ENCODE measurements at places on chromosomes 7 and 10.

DNA sequence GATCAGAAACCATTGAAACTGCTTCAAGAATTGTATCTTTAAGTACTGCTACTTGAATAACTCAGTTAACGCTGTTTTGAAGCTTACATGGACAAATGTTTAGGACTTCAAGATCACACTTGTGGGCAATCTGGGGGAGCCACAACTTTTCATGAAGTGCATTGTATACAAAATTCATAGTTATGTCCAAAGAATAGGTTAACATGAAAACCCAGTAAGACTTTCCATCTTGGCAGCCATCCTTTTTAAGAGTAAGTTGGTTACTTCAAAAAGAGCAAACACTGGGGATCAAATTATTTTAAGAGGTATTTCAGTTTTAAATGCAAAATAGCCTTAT, 14.7 kb downstream of the HNRNPA2B1 start:
- no peak for DNase-seq

- DNase-seq, result no peak
Observed at GRCh38 chr7:98307971-98308466, 26.5 kb downstream of the BRI3 start.

DNA sequence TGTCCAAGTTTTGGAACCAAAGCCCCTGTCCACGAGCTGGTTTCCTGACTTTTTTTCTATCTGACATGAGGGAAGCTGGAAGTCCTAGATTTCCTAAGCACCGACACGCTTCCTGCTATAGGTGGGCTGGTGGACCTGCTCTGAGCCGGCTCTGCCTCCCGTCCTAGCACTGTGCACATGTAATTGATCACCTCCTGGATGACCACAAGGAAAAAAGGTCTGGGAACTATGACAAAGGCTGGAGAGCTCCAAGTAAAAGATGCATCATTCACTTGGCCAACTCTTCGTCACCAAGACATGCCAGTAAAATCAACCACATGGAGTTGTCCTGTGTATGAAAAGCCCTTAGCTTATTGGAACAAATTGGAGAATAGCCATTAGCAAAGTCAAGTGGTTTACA, 104.8 kb downstream of the ITIH5 start:
- no peak for DNase-seq

DNA sequence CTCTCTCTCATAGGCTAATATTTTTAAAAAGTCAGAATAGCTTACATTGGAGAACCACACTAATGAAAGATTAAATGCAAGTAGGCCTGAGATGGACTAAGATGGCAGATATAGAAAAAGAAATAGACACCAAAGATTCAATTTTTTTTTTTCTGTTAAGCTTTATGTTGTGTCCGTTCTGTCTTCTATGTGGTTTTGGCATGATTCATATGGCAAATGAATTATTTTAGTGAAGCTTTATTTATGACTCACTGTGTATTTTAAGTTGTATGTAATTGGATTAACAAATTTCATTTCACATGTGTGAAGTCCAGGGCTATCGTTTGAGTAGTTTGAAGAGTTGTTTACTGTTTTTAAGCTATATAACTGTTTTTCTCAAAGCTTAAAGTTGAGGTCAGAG, 214.8 kb downstream of the CAMK1D start:
- no peak for DNase-seq

- no peak for DNase-seq
Observed at GRCh38 chr7:18521236-18521589, 25.7 kb downstream of the HDAC9 start.

- DNase-seq, result no peak
Observed at GRCh38 chr7:117024811-117025210, 71.5 kb downstream of the ST7 start.

DNA sequence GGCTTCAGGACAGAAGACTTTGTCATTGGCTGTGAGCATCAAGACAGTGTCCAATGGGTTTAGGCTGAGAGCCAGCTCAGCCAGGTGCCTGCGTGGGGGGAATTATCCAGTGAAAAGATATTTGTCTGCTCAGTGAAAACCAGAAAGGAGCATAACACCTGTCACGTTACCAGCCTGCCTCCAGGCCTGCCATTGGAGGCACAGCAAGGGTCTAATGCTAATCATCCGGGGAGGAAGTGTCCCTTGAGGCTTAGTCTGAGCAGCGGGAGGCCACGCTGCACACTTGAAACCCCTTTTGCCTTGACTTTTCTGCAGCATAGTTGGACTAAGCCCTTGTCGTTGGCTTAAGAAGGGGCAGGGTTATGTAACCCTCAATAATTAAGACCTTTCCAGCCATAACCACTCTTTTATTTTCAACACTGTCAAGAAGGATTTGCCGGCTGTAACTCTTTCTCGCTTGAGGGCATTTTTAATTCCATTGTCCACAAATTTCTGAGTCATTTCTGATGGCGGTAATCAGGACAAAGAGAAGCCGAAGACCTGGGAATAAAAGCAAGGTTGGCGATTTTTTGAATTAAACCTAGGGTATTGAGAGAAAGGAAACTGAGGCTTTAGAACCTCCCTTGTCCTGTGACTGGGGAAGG, 639.6 kb upstream of the FOXK1 start:
- DNase-seq, result no peak

GRCh38 chr10:30233186-30233959, 115.7 kb downstream of the MTPAP start:
- no peak for DNase-seq

DNA sequence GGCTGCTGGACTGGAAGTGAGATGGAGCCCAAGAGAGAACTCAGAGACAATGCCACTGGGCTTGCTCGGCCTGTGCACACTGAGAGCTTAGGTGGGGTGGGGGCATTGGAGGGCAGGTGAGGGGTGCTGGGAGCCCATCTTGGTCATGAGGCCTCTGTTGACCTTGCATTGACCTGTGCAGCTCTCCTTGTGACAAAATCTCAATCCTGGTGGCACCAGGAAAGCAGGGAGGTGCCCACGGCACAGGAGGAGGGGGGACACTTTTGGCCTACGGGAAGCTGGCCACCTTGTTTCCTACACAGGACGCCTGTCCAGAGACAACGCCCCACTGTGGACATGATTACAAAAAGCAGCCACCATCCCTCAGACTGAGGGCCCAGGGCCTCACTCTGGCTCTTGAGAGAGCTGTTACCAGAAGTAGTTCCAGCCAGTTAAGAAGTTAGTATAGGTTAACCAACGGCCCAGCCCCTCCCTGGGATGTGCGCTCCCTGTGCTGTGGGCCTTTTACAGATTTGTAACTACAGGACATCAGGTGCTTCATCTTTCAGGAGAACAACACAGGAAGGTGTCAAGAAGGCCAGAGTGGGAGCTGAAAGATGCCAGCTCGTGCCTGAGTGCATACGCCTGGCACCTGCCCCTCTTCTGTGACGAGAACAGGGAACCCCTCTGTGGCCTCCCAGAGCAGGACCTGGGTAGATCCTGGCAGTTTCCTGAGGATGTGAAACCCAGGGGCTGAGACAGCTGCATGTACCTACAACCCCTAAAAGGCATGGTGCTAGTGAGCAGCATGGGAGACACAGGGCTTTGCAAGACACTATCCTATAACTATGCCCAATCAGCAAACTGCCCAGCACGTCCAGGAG, 10.3 kb downstream of the PKD1L1 start:
- no peak for DNase-seq

GRCh38 chr10:6669269-6669859, 89.3 kb upstream of the PRKCQ start:
- no peak for DNase-seq

DNA sequence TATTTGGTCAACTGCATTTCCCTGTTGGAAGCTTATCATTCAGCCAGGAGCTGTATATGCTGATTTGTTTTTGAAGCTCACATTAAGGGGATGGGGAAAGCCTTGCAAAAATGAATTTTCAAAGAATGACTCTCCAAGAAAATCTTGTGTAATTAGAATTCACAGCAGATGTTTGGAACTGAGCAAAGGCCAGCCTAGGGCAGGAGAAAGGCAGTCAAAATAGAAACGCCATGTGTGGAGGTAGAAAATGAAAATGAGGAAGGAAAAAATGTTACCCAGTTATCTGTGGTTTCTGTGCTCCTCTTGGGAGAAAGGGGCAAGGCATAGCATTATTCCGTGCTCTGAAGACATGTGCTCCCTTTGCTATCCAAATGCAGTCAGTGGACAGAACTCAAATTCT, 93.5 kb downstream of the NRP1 start:
- DNase-seq, result no peak

- no peak for DNase-seq
Observed at GRCh38 chr10:123165445-123166072, 11.4 kb downstream of the BUB3 start.

GRCh38 chr7:33950047-33950714, 44.8 kb downstream of the BMPER start:
- DNase-seq, result no peak

GRCh38 chr10:7003831-7004395, 406.9 kb downstream of the SFMBT2 start:
- no peak for DNase-seq

DNA sequence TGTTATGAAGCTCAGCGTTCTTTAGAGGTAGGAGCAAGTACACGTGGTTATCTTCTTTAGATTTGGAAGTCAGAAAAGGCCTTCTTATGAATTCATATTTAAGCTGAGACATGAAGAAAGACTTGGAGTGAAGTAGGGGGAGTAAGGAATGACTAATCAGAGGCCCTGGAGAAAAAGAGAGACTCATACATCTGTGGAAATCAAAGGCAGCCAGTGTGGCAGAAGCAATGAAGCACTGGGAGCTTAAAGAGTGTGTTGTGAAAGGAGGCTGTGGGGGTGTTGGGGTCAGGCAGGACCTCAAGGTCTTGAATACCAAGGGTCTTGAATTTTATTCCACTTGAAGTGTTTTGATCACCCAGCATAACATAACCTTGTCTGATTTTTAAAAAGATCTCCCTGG, 35.7 kb upstream of the FGL2 start:
- DNase-seq, result no peak

- no peak for DNase-seq
Observed at GRCh38 chr7:77903597-77903996, 105.0 kb downstream of the PHTF2 start.

- DNase-seq, result no peak
Observed at GRCh38 chr10:59432207-59432900, 70.0 kb upstream of the FAM13C start.

- no peak for DNase-seq
Observed at GRCh38 chr10:23568996-23569395, 130.1 kb downstream of the OTUD1 start.

GRCh38 chr10:12826800-12827372, 174.6 kb downstream of the CCDC3 start:
- DNase-seq, result no peak

DNA sequence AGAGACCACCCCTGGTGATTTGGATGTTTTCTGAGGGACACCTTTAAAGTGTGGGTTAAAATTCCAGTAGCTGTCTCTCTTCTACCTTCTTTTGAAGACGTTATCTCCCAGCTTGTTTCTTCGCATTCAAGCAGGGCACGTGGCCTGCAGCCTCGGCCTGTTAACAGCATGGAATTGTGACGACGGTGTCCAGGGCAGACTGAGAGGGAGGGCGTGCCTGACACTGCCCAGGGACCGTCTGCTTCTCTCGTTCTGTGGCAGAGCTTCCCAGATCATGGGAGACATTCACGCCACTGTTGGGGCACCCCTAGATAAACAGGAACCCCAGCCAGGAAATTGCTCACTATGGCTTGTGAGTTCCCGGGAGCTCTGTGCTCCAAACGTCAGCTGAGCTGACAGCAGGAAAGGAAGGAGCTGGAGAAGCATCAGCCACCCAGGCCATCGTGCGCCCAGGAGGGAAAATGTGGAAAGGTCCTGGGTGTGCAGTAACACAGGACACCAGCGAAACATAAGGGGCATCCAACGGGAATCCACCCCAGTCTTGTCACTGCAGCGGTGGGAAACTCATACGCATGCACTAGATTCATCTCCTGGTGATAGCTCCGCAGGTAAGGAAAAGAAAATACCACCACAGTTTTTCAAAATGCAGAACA, 41.1 kb upstream of the RBM33 start:
- no peak for DNase-seq

DNA sequence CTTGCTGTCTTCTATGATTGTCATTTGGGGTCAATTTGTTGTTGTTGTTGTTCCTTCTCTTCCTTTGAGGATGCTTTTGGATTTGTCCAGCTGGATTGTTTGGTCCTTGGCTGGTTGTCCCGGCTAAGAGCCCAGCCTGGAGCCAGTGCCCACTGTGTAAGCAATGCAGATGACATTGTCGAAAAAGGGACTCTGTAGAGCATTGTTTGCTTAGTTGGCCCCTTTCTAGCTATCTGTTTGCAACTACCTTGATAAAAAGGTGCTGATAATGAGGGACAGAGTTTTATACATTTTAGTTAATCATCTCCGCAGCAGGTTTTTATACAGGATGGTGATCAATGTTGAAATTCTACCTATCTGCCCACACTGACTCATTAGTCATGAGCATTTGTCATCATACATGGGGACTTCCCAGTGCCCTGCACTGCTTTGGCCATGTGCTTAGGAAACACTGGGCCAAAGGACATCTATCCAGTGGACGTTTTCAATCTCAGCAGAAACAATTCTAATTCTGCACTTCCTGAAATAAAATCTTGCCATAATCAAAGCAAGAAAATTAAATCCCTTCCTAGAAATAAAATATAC, 311.9 kb downstream of the GRM8 start:
- no peak for DNase-seq

DNA sequence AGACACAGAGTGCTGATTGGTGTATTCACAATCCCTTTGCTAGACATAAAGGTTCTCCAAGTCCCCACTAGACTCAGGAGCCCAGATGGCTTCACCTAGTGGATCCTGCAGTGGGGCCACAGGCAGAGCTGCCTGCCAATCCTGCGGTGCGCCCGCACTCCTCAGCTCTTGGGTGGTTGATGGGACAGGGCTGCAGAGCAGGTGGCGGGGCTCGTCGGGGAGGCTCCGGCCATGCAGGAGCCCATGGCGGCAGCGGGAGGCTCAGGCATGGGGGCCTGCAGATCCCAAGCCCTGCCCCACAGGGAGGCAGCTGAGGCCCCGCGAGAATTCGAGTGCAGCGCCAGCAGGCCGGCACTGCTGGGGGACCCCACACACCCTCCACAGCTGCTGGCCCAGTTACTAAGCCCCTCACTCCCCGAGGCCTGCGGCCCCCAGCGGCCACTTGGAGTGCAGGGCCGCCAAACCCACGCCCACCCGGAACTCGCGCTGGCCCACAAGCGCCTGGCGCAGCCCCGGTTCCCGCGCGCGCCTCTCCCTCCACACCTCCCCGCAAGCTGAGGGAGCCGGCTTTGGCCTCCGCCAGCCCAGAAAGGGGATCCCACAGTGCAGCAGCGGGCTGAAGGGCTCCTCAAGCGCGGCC, 7.7 kb upstream of the BET1 start:
- DNase-seq, result no peak

- no peak for DNase-seq
Observed at GRCh38 chr10:30736685-30737232, 107.2 kb upstream of the LYZL2 start.

GRCh38 chr10:60614363-60614762, 163.9 kb upstream of the CDK1 start:
- DNase-seq, result no peak

Data from anterior cingulate cortex (tissue), 58 donors.